NCI-H1092 treated with DMSO at 0.1 percent for 48 hours (cell line): ENCODE measurements at places on chromosomes 3 and 15.

DNA sequence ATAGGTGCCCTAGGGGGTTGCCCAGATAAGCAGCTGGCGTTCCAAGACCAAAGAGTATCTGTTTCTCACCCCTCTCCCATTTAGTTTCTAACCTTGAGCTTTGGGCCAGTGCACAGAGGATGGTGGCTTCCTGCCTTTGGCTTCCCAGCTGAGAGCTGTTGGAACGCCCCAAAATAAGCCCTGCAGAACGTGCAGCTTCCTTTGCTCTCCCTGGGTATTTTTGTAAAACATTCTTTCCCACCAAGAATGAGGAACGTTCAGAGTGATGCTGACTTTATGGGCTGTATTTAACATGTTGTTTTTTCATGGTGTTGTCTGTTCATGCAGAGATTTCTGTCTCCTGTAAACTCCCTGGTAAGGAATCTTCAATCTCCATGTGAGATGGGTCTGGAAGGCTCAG lies 63.8 kb downstream of the LPP start:
- DNase-seq: no peak

DNA sequence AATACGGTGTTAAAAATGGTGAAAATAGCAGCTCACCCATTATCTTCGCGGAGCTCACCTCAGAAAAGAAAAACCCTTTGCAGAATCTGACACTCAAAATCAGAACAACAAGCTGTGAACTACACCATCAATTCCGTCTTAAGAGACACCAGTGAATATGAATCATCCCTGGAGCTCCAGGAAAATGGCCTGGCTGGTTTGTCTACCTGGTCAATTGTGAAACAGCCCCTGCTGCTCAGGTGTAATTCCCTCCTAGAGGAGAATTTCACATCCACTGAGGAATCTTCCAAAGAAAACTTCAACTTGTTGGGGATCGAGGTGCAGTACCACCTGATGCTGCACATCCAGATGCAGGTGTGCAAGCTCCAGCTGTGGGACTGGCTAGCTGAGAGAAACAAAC lies 3.0 kb upstream of the XRN1 start:
- no peak for DNase-seq

DNA sequence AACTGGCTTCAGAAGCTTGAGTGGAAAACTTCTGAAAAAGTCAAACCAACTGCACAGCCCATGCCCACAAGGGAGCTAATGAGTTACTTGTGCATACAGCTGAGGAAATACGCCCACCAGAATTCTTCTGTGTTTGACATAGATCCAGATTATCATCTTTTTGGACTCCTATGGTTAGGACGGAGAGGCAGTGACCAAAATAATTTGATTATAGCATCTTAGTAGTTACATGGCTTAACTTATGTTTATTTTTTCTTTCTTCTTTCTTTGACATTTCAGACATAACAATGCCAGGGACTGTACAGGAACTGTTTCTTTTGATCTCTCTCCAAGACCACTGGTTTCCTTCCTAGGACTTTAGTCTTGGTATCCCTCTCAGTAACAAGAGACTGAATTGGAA lies 246.1 kb upstream of the RASGRP1 start:
- no peak for DNase-seq

GRCh38 chr3:53073553-53074365 lies 27.9 kb upstream of the SFMBT1 start:
- DNase-seq: no peak

DNA sequence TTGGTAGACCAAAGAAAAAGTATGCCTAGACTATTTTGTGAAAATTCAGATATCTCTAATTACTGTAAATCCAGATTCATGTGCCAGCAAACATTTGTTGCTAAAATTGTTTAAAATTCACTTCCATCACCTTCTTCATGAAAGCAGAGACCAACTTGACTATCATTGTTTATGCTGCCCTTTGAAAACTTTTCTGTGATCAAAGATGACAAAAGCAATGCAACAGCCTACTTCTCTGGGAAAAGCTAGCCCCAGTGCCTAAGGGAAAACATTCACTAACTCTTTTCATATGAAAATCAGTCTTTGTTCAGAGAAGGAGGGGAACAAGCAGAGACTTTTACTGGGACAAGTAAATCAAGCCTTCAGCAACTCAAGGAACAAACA lies 178.0 kb upstream of the P2RY1 start:
- DNase-seq: no peak

DNA sequence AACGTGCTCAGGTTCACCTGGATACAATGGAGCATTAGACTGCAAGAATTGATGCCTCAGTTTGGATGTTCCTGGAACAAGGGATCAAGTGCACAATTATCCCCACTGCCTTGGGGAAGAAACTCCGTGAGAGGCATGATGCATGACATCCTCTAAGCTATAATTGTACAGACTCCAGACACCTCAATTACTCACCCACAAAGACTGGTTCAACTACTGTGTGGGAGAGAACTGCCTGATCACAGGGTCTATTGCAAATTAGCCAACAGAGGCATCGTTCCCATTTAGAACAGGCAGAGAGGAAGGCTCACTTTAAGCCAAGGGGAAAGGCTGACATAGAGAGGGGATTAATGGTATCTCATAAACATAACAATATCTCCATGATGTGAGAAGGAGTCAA lies 43.5 kb downstream of the ARRDC4 start:
- DNase-seq: no peak

- DNase-seq: no peak
These were observed 44.6 kb downstream of the CCNL1 start for GRCh38 chr3:157115069-157116006.

DNA sequence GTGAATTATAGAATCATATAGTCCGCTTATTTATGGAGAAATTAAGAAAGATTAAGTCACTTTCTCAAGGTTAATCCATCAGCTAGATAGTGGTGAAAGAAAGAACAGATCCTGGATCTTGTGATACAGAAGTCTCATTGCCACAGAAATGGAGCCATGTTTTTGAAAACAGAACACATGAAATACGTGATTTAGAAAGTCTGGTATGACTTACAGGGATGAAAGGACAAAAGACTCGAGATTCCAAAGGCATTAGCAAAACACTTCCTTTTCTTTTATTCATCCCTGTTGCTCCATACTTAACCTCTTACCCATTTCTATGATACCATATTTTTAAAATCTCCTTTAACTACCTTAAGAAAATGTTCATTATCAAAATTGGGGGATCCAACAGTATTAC lies 40.0 kb upstream of the TEX9 start:
- DNase-seq: no peak

DNA sequence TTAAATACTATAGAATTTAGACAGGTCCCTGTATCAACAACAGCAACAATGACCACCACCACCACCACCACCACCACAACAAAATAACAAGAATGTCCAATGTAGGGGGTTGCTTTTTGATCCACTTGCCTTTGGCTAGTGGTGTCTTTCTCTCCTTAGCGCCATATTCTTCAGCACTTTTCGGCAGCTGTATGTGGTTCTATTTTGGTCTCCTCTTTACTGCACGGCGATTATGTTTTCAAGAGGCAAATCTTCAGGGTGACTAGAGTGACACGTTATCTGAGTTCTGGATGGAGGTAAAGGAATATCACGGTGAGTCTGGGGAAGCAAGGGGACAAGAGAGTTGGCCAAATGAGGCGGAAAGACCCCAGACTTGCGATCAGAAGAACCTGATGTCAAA lies 56.1 kb downstream of the ST6GAL1 start:
- DNase-seq: no peak

DNA sequence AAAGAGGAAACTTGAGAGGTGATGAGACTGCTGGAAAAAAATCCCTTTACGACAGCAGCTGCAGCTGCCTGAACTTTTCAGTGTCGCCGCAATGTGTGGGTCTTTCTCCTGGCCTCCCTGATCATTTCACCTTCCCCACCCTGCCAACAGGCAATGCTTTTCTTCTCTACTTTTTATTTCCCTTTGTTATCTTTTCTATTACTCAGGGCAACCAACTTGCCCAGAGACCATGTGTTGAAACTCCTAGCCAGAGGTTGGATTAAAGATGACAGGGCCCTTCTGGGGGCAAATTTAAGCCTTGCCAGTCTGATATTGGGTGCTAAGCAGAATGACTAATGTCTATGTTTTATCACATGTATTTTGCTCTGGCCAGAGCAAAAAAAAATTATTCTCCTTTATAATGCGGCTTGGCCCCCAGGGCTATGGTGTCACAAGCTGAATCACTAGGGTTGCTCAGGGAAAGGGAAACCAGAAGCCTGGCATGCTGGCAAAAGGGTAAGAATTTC lies 51.5 kb upstream of the CFAP20DC start:
- DNase-seq: no peak
